ENCODE measurements at places on chromosomes 2 and 18. TPM values are rescaled to one million over a fixed set of nuclear protein-coding genes. Genes with fewer than 3 reads are reported as not detected.
A peak's percentile ranks its signal among the peaks of the same experiment; 100 is the strongest.

DNA sequence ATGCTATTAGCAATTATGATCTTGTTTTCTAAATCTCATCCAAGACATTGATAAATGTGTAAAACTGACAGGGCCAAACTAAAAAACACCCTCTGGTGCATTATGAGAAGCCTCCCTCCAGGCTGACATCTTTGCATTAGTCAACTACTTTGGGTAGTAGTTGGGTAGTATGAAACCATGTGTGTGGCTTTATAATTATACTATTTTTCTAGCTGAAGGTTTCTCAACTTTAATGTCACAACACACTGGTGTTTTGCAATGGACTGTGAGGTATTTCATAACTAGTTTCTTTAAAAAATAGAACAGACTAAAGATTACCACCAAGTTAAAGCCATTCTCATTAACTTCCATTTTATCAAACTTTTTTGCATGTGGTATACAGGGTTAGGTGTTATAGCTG is 73.1 kb upstream of the RBMS1 start:
- no peak for DNase-seq
- H3K27ac ChIP-seq, result no peak overlapping the region
- H3K4me3 ChIP-seq, result no peak overlapping the region
- no peaks in the 10 kb centered on the region for H3K36me3 ChIP-seq

Gene CD226
- total RNA-seq, result 0.07 TPM

DNA sequence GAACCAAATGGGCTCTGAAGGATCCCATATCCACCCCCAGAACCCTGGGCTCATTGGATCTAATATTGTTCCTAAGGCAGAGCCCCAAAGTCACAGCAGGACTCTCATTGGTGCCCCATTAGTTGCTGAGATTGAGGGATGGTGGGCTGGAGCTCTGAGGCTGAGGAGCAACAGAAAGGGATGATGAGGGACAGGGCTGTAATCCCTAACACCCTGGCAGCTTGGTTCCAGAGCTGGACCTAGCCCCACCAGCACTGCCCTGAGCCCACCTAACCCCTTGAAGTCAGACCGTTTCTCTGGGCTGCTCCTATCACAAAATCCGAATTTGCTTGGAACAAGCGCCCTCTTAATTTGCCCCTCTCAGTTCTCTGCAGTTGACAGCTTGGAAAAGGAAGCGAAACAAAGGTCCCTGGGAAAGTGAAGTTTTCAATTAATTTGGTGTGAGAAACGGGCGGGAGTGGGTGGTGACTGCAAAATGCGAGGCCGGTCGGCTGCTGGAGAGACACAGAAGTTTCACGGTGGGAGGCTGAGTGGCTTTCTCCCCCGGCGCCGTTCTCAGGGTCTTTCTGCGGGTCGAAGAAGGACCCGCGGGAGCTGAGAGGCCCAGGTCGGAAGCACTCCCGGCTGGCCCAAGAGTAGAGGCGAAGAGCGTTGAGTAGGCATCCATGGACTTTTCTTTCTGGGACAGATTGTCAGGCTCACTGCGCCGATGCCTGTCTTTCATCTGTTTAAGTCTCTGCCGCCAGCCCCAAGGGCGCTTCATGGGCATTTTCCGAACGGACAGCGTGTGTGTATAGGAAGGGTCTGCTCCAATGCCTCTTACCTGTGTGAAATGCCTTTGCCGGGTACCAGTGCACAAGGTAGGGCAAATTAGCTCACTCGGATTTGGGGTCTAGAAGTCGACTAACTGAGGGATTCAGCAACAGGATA is 927 bp upstream of the HOXD13 start:
- H3K36me3 ChIP-seq, result no peaks in the 10 kb centered on the region
- H3K4me3 ChIP-seq, result no peak overlapping the region
- no peak for DNase-seq
- peaks cover 94% of the 10 kb centered on the region for H3K27me3 ChIP-seq
- H3K4me1 ChIP-seq, result peaks cover 3% of the 10 kb centered on the region
- H3K27ac ChIP-seq, result no peak overlapping the region

Gene RESP18
- total RNA-seq, result not detected

Gene FBXO41
- 10.9 TPM for total RNA-seq

- DNase-seq, result no peak
- H3K36me3 ChIP-seq, result no peaks in the 10 kb centered on the region
- H3K27me3 ChIP-seq, result no peaks in the 10 kb centered on the region
- peaks cover 9% of the 10 kb centered on the region for H3K4me1 ChIP-seq
- no peak overlapping the region for H3K4me3 ChIP-seq
- H3K27ac ChIP-seq, result peak overlapping the region; percentile 13
These were observed 26.2 kb downstream of the TFPI start for GRCh38 chr2:187528042-187528441.

DNA sequence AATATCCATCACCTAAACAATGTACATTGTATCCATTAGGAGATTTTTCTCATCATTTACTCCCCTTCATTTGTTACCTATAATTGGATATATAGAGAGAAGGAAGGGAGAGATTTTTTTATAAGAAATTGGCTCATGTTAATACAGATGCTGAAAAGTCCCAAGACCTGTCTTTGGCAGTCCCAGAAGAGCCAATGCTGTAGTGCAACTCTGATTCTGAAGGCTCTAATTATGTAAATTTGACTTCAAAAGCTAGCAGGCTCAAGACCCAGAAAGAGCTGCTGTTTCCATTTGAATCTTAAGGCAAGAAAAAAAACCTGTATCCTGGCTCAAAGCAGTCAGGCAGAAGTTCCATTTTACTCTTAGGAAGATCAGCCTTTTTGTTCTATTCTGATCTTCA is 1245.5 kb upstream of the FAM98A start:
- no peaks in the 10 kb centered on the region for H3K36me3 ChIP-seq
- H3K4me1 ChIP-seq, result no peaks in the 10 kb centered on the region
- DNase-seq, result no peak
- H3K4me3 ChIP-seq, result no peak overlapping the region
- H3K27ac ChIP-seq, result no peak overlapping the region
